ENCODE measurements at places on chromosomes 2 and 18. TPM values are rescaled to one million over a fixed set of nuclear protein-coding genes. Genes with fewer than 3 reads are reported as not detected.

- peak; percentile 48 for DNase-seq
Observed at GRCh38 chr2:127410871-127411652, 7.2 kb upstream of the PROC start.

- no peak for DNase-seq
Observed at GRCh38 chr2:18362696-18363095, 197.8 kb downstream of the RDH14 start.

- DNase-seq, result no peak
Observed at GRCh38 chr18:48820483-48821250, 130.1 kb downstream of the SMAD7 start.

- DNase-seq, result no peak
Observed at GRCh38 chr18:21257386-21257785, 15.4 kb downstream of the GREB1L start.

DNA sequence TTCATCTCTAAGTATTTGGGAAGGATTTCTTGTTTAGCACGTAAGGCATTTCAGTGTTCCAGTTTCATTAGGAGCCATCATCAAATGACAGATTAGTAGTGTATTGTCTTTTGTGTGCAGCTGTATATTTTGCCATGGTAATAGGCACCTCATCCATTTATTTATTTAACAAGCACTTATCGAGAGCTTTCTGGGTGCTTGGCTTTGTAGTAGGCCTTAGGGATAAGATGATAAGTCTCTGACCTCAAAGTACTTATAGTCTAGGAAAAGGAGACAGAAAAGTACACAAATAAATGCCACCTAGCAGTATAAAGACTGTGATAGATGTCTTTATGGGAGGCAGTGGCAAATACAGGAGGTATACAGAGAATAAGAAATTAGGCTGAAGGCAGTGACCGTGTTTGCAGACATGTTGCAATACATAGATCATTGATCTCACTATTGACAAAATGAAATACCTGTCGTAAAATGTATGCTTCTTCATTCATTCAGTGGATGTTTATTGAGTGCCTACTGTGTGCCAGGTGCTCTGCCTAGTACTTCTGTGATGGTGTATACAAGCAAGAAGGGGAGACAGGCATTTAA is 265.9 kb downstream of the SETBP1 start:
- no peak for DNase-seq

- no peak for DNase-seq
Observed at GRCh38 chr18:74914052-74914591, 294.8 kb downstream of the PTGR3 start.

DNA sequence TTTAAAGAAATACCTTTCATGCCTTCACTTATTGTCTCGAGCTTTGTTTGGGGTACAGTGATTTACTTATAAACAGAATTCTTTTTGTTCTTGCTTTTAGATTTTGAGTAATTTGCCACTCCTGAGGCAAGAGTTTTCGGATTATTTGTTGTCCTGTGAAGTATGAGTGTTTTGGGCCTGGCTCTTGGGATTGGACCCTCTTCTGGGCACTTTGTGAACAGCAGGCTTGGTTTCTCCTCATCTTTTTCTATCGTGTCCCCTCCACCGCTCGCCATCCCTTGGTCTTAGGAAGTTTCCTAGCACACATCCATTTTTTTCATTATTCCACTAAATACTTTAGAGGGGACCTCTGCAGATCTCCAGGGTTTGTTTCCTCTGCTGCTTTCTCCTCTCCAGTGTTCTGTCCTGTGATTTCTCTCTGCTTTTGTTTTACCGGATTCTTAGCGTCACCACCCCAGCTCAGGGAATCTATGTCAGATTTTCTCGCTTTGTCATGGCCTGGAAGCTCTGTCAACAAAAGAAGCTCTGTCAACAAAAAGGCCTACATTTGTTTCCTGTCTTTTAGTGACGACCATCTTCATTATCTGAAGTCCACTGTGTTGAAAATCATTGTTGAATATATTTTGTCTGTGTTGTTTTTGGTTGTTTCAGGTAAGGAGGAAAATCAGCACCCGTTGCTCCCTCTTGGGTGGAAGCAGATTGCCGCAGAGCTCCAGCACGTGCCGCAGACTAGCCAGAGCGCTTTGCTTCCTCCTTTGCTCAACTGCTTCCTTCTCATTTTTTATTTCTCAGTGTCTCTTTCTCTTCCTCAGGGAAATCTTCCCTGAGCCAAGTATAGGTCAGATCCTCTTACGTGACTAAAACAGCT is 27.8 kb downstream of the ANKRD62 start:
- no peak for DNase-seq

DNA sequence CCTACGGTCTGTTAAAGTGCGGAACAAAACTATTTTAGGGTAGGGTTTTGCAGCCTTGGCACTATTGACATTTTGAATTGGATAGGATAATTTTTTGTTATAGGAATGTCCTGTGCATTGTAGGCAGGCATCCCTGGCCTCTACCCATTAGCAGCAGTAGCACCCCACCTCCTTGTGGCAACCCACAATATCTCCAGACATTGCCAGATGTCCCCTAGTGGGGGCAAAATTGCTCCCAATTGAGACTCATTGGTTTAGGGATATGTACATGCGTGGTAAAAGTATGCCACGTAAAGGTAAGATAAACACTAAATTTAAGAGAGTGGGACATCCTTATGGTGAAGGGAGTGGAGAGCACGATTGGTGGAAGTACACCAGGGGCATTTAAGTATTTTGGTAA is 4.6 kb downstream of the MIB1 start:
- DNase-seq, result no peak

GRCh38 chr2:36700311-36700710 is 3.8 kb downstream of the VIT start:
- DNase-seq, result no peak

DNA sequence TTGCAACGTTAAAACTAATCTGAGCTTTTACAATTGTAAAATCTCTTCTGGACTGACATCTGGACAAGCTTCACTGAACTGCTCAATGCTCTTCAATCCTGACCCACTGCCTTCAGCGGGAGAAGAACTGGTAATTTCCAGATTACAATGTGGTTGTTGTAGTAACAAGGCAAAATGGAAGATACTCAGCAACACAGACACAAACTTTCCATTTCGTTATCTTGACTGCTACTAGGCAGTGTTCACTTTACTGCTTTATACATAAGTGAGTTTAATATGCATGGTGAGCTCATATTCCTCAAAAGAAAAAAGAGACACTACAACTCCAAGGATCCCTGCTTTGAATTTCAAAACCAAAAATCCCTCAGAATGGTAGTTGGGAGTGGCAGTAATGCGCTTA is 51.9 kb downstream of the GRB14 start:
- DNase-seq, result no peak

DNA sequence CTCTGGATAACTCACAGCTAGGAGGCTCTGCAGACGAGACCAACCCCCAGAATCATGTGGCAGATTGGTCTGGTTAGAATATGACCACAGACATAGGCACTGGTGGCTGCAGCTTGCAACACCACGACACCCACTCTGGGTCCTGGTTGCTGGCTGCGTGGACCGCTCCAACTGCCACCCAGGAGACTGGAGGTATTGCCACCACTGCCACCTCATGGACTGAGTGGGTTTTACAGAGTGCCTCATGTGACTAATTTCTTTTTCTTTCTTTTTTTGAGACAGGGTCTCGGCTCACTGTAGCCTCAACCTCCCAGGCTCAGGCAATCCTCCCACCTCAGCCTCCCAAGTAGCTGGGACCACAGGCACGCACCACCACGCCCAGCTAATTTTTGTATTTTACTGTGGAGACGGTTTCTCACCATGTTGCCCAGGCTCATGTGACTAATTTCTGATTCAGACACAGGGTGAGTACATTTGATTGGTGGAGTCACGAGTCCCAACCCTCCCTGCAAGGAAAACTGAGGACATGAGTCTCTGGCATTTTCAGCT is 29.9 kb upstream of the NT5DC4 start:
- DNase-seq, result no peak

GRCh38 chr18:58362027-58362575 is 266.8 kb downstream of the ALPK2 start:
- DNase-seq, result no peak

GRCh38 chr2:190075623-190076022 is 13.1 kb upstream of the MSTN start:
- DNase-seq, result no peak

GRCh38 chr2:221402072-221402471 is 170.0 kb downstream of the EPHA4 start:
- DNase-seq, result no peak

GRCh38 chr2:39265315-39265714 is 21.5 kb upstream of the CDKL4 start:
- no peak for DNase-seq

GRCh38 chr2:359047-359446 is 71.2 kb upstream of the ALKAL2 start:
- no peak for DNase-seq

GRCh38 chr2:39486071-39486470 is 49.0 kb upstream of the MAP4K3 start:
- DNase-seq, result no peak

- DNase-seq, result no peak
Observed at GRCh38 chr2:54092940-54093339, 22.5 kb upstream of the ACYP2 start.

- no peak for DNase-seq
Observed at GRCh38 chr2:64349131-64349530, 104.8 kb upstream of the LGALSL start.

GRCh38 chr18:6156446-6156845 is 258.3 kb downstream of the L3MBTL4 start:
- no peak for DNase-seq

- no peak for DNase-seq
Observed at GRCh38 chr2:76270096-76270710, 559.5 kb upstream of the GCFC2 start.

GRCh38 chr2:137963535-137964065 is 673 bp upstream of the HNMT start:
- DNase-seq, result no peak

The TMEM247 gene
- polyA plus RNA-seq, result not detected

The SATB2 gene
- 3.4 TPM for polyA plus RNA-seq

The ACOXL gene
- polyA plus RNA-seq, result 5.1 TPM

The GPD2 gene
- 27.4 TPM for polyA plus RNA-seq

The C2orf78 gene
- polyA plus RNA-seq, result not detected

The CLEC4F gene
- not detected for polyA plus RNA-seq

The SERPINB11 gene
- polyA plus RNA-seq, result not detected

The COLEC11 gene
- polyA plus RNA-seq, result 4.8 TPM

The CNGA3 gene
- 0.15 TPM for polyA plus RNA-seq

The SPP2 gene
- polyA plus RNA-seq, result not detected

The MMADHC gene
- 137 TPM for polyA plus RNA-seq

All from right lung (tissue), 10 donors.